Suppressor macrophage (primary cell): ENCODE measurements at places on chromosomes 2 and 18.

GRCh38 chr2:634041-634440 is 43.2 kb downstream of the TMEM18 start:
- DNase-seq: no peak

DNA sequence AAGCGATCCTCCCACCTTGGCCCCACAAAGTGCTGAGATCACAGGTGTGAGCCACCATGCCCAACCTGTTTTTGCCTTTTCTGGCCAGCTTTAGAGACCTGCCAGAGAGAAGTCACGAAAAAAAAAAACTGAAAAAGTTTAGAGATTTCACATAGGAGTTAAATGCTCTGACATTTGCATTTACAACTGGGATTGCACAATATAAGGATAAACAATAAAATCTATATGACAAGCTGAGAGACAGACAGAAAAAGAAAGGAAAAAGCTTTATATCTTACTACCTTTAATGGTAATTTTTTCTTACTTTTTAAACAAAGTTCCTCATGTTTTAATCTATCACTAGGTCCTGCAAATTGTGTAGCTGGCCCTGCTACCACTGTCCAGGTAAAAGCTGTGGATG is 466.5 kb downstream of the TXNL1 start:
- no peak for DNase-seq

DNA sequence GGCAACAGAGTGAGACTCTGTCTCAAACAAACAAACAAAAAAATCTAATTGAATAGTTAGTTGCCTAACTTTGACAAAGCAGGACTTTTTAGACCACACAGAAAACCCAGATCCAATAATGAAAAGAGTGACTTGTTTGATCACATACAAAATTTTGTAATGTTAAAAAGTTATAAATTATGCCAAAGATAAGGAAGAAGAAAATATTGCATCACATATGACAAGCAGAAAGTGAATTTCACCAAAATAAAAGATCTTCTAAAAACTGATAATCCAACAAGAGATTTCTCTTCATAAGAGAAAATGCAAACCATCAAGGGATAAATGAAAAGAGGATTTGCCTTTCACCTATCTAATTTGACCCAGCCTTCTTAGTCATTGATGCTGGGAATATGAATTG is 2.8 kb upstream of the RMP24 start:
- DNase-seq: no peak

DNA sequence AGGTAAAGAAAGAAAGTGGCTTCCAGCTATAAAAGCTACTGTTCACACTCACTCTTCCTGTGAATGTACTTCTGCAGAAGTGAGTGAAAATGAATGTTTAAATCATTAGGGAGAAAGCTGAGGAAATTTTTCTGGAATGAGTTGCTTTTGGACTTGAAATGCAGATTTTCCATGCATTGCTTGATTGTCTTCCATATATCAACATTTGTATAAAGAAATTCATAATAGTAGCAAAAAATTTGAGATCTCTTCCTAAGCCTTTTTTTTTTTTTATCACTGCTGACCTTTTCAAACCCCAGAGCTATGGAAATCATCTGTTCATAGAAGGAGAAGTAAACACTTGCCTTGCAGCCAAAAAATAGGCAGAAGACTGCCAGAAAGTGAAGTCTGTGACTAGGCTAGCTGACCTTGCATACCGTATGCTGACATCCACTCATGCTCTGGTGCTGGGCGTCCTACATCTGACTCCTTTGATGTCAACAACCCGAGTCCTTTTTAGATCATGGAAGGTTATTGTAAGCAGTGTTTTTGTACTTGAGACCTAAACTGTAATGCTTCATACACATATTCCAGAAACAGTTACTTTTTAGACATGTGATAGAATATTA is 154.5 kb upstream of the RASGRP3 start:
- peak; percentile 62 for DNase-seq
